AG08396 (cell line): ENCODE measurements at places on chromosomes 7 and 10.

DNA sequence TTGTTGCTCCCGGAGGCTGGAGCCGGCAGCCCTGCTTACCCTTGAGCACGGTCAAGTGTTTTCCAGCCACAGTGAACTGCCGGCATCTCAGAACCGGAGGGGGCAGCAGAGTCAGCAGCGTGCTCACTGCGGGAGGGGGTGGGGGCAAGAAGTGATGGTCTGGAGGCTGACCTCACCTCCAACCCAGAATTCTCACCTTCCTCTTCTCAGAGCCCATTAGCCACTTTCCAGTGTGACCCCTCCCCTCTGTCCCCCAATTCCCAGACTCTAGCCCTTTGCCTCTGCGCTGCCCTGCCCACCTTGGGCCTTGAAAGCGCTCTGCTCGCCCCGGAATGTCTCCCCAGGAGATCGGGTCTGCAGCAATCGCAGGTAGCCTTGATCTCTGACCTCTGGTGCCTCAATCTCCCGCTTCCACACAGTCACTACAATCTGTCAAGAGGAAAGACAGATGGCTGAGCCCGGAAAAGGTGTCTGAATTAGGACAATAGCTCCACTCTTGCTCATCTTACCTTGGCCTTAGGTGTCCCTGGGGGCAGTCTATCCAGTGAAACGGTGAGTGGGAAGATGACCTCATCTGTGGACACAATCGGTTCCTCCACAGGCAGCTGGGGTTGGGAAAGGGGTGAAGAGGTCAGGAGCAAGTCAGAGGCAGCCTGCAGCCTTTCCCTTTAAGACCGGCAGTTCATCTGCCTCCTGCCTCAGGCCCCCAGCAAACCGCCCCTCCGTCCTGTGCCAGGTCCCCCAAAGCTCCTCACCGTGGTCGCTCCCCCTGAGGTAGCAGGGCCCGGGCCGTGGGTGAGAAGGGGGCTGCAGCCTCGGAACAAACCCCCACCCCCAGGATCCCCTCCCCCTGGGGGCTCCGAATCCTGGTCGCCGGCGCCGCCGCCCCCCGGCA is 942 bp downstream of the TRAPPC14 start:
- DNase-seq = peak; percentile 84

- no peak for DNase-seq
These were observed 1.3 kb downstream of the FASTK start for GRCh38 chr7:151079199-151079910.

DNA sequence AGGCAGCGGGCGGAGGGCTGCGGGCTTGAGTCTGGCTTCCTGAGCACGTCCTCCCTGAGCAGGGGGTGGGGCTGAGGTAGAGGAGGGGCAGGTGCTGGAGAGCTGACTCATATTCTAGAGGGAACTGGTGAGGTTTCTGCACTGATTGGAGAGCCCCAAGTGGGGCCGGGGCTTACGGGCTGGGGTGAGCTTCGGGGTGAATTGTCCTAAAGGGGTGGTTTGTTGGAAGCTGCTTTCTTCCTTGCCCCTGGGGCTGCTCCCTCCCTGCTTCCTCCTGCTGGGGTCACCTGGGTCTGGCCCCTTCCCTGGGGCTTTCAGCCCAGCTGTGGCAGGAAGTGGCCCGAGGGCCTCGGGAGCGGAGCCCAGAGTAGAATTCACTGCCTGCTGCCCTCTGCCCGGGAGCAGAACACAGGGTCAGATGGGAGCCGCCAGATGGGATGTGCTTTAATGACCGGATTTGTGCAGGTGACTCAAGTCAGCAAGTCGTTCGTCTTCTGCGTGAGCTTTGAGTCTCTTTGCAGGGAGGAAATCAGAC is 48.6 kb downstream of the FAM20C start:
- no peak for DNase-seq

DNA sequence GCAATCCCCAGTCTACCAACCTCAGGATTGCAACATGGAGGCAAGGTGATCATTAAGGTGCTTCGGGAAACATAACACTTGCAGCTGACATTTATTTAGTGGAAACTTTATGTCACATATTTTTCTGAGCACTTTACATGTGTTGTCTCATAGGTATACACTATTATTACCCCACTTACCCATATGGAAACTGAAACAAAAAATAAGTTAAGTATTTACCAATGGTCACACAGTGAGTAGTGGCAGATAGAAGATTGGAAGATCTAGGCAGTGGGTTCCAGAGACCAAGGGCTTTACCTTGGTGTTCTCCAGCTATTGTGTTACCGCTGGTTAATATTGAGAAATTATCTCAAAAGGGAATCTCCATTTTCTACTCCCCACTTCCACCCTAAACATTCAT is 1279.1 kb upstream of the SORCS1 start:
- DNase-seq = no peak

GRCh38 chr7:155745737-155746136 is 66.5 kb downstream of the SHH start:
- no peak for DNase-seq

DNA sequence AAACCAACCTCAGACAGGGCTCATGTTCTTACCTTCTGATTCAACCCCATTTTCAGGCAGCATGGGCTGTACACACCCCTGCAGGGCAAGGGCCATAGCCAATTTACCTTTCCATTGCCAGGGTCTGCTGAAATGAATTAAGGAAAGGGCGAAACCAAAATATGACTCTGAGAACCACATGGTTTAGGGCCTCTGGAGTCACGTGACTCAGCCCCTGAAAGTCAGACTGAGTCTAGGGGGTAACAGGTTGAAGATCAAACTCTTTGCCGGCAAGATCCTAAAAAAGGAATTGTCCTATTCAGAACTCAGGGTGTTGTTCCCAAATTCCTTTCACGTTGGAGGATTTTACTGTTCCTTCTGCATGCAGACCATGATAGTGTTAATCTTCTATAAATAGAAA is 118.9 kb downstream of the RAB11FIP2 start:
- DNase-seq = no peak

DNA sequence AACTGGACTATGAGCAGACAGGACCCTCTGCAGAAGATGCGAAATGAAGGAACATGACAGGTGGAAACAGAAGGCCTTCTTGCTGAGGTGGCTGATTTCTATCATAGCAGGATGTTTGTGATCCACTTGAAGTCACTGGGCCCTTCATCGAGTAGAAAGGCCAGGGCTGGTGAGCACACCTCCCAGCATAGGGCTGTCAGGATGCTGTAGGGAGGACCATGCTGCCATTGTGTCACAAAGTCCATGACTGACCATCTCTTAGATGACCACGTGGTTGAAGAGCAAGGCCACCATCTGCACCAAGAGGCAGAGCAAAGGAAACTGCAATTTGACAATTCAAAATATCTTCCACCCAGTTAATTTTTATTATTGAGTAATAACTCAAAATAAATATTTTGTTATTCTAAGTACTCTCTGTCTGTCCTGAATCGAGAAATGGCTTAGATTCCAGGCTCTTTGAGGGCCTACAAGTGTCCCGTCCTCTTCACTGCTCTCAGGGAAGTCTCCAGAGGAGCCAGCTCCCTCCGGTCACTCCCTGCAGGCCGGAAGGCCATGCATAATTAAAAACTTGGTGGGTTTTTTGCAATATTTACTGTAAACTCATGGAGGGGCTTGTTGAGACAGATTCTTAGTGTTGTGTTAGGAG is 249.3 kb upstream of the ZMIZ1 start:
- no peak for DNase-seq

DNA sequence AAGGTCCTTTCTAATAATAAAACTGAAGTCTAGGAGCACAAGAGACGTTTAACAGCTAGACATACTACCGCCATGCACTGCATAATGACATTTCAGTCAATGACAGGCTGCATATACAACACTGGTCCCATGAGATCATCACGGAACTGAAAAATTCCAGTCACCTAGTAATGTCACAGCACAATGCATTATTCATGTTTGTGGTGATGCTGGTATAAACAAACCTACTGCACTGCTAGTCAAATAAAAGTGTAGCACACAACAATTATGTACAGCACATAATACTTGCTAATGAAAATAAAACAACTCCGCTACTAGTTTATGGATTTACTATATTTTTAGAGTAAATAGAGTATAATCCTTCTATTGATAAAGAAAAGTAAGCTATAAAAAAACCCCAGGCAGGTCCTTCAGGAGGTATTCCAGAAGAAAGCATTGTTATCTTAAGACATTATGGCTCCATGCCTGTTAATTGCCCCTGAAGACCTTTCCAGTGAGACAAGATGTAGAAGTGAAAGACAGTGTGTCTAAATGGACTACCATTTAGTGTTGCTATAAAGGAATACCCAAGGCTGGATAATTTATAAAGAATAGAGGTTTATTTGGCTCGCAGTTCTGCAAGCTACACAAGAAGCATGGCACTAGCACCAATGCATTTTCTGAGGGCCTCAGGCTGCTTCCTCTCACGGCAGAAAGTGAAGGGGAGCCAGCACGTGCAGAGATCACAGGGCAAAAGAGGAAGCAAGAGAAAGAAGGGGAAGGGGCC is 47.1 kb downstream of the HIBADH start:
- no peak for DNase-seq

GRCh38 chr10:109115179-109115578 is 808.1 kb downstream of the XPNPEP1 start:
- no peak for DNase-seq

- no peak for DNase-seq
These were observed 369.1 kb downstream of the MALRD1 start for GRCh38 chr10:19417740-19418139.

DNA sequence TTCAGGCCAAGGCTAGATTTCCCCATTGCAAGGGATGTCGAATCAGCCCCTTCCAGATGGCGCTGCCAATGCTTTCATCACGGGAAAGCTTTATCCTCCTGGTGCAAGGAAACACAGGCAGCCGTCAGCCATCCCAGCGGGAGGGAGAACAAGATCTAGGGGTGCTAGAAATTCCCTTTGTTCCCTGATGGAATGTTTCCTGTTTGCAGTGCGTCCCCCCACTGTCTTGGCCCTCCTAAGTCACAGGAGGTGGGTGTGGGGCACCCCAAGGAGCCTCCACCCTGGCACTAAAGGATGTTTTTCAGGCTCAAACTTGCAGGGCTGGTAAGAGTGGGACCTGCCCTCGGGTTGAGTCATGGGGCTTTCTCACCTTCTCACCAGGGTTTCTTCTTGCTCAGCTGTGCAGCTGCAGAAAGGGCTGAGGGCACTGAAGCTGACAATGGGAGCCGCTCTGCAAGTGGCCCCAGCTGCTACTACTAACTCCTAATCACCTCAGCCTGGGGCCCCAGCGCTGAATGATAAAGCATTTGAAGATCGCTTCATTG is 103.6 kb downstream of the PRPF18 start:
- no peak for DNase-seq

DNA sequence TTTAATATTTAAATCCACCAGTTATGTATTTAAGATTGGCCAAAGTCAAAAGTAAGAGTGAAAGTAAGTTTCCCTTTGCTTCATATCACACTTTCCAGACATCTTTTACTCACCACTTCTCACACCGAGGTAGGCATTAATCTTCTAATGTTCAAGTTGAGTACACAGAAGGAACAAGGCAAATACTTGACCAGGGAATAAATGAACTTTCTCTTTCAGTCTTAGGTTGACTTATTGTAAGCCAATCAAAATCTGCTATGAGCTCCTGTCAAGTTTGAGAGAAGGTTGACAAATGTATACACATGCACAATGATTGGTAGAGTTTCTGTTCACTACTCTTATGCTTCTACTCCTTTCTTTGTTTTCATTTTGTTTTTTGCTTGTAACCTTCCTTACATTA is 842.5 kb downstream of the REEP3 start:
- no peak for DNase-seq

DNA sequence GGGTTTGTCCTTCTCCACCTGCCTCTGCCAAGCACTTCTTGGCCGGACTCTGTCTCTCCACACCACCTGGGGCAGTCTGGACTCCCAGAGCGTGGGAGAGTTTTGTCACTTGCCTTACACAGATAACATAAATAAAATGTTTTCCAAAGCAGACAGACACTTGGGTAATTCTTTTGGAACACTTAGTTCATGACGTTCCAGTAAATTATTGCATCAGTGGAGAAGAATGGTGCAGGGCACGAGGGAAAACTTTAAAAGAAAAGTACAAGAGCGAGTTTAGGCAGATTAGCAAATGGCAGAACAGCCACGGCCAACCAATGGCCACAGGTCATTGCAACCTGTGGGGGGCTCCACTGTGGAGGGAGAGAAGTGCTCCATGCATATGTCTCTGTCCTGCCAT is 170.6 kb upstream of the GRB10 start:
- no peak for DNase-seq

- no peak for DNase-seq
These were observed 117.5 kb downstream of the TCF7L2 start for GRCh38 chr10:113067501-113067900.

- peak; percentile 60 for DNase-seq
These were observed 627 bp upstream of the FLNC start for GRCh38 chr7:128829391-128830166.

DNA sequence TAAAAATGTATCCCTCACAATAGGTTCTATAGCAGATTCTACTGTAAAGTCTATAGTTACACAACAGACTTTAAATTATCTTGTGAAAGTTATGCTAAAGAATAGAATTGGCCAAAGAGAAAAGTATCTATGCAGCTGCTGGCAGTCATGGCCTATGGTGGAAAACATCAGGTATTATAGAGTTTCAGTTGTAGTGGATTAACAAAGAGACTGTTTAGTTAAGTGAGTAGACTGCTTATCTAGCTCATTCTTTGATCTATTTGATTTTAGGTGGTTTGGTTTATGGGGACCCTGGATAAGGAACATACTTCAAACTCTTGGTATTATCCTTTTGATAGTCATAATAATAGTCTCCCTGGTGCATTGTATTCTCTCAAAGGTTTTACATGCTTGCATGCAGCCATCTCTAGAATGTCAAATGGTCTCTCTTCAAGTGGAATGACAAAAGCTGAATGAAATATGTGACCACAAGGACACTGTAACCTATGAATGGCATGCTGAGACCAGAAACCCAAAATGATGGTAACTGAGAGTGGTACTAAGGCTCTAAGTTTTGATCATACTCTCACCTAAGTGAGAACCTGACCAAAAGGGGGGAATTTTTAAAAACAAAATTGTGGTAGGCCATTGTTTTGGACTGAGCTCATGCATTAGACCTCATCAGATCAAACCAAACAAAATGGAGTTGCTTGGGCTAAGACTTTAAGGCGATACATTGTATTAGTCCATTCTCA is 54.9 kb upstream of the NAMPT start:
- DNase-seq = no peak

GRCh38 chr7:81447351-81447952 is 322.4 kb downstream of the HGF start:
- peak; percentile 28 for DNase-seq

- DNase-seq = no peak
These were observed 191.5 kb downstream of the WDR37 start for GRCh38 chr10:1247598-1248261.

- DNase-seq = no peak
These were observed 73.0 kb upstream of the PPP1R9A start for GRCh38 chr7:94834359-94834758.

GRCh38 chr7:26813432-26813831 is 51.0 kb downstream of the SKAP2 start:
- DNase-seq = peak; percentile 66

- DNase-seq = no peak
These were observed 117.0 kb upstream of the MBL2 start for GRCh38 chr10:52889611-52890010.

- no peak for DNase-seq
These were observed 4.1 kb upstream of the CEP41 start for GRCh38 chr7:130444751-130445407.
